HFFc6 (cell line): ENCODE measurements at places on chromosomes 11 and 22. TPM values are rescaled to one million over a fixed set of nuclear protein-coding genes. Genes with fewer than 3 reads are reported as not detected.

The OR52I1 gene
- not detected in 3 replicates for total RNA-seq

The SLC35F2 gene
- 7.0 to 10.5 TPM (median 7.8 TPM) in 3 replicates for total RNA-seq

The TMEM179B gene
- total RNA-seq: 40.9 to 66.3 TPM (median 58.4 TPM) in 3 replicates

The ANGPTL5 gene
- not detected in 3 replicates for total RNA-seq

- no peak for DNase-seq
Observed at GRCh38 chr11:35177370-35177769, 38.4 kb downstream of the CD44 start.
